HEK293T (cell line): ENCODE measurements at places on chromosomes 1 and 21.
A peak's percentile ranks its signal among the peaks of the same experiment; 100 is the strongest.

- no peak for DNase-seq
These were observed 240.1 kb downstream of the NPHP4 start for GRCh38 chr1:5751833-5752745.

- DNase-seq = no peak
These were observed 16.3 kb upstream of the HPCAL4 start for GRCh38 chr1:39707506-39707905.

DNA sequence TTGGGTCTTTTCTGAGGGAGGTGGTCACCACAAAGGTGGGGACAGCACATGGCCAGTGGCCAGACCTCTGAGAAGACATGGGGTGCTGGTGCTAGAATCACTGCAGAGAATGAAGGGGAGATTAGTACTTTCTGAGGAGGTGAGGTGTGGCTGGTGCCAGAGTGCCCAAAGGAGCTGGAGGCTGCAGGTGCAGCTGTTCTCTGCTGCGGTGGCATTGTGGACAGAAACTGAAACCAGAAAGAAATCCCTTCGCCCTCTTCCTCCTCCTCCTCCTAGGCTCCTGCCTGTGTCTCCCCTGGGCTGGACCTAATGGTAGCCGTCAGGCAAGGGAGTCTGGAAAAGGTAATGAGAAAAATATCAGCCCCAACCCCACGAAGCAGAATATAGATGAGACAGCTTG lies 261.7 kb downstream of the TM2D1 start:
- no peak for DNase-seq

- no peak for DNase-seq
These were observed 139.4 kb downstream of the DYRK1A start for GRCh38 chr21:37505963-37506362.

DNA sequence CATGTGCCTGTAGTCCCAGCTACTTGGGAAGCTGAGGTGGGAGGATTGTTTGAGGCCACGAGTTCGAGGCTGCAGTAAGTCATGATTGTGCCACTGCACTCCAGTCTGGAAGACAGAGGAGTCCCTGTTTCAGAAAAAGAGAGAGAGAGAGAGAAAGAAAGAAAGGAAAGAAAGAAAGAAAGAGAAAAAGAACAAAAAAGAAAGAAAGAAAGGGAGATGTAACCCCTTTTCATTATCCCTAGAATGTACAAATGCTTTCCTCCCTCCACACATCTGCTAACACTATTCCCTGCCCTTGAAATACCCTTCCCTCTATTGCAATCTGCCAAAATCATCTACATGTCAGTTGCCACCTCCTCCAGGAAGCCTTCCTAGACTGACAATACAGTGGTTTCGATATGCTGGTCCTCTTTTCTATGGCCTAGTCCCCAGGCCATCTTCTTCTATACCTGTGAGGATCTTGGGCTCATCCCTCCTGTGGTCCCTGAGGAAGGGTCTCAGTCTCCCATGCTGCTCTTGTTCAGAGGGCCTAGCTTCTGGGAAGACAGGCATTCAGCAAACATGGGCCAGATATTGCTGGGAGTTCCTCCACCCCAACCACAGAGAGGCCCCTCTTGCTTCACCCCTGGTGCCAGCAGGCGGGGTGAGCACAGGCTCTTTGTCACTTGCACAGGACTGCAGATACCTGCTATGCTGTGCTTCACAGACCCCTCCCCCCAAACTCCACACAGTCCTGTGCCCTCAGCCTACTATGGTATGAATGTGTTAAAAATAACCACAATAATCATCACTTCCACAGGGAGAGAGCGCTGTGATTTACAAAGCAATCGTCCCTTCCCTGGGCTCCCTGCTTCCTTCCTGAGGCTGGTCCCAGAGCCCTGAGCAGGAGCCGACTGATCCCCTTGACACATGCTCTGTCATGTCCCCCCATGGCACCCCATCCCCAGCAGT lies 14.1 kb downstream of the ADGRB2 start:
- DNase-seq = no peak

GRCh38 chr1:154878371-154879037 lies 8.4 kb upstream of the KCNN3 start:
- peak; percentile 87 for DNase-seq

GRCh38 chr21:32173121-32173724 lies 105.6 kb downstream of the MIS18A start:
- no peak for DNase-seq

GRCh38 chr1:193434319-193434718 lies 247.9 kb upstream of the B3GALT2 start:
- no peak for DNase-seq

DNA sequence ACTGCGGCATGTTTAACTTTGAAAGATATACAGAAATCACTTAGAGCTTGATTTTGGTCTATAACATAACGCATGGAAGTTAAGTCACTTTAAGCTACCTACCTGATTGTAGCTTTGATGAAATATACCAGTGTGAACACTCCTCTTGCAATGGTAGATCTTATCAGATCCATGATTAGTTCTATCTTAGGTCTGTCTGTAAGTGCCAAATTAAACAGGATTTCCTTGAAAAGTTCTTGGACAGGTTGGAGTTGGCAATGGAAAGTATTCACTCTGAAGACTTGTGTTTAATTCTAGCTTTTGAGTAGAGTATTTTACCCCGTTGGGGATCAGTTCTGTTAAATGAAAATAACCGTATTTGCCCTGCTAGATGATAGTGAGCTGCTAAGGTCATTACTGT lies 4.1 kb upstream of the ADGRL4 start:
- DNase-seq = no peak

- peak; percentile 75 for DNase-seq
These were observed 7.0 kb upstream of the KCNC4 start for GRCh38 chr1:110203021-110203661.

DNA sequence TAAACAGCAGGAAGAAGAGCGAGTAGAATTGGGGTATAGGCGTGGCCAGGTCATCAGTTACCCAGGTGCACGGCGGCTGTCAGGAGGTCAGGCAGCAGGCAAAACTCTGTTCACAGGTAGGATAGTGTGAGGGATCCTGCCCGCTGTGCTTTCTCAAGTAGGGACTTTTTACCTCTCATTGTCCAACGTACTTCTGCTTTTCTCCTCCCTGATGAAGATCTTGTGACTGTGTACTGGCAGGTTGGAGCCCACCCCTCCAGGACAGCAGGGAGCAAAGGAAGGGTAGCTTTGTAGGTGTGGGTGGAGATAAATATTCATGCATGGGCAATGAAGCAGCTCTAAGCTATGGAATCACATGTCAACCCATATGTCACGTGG lies 373.5 kb downstream of the KIF26B start:
- no peak for DNase-seq

DNA sequence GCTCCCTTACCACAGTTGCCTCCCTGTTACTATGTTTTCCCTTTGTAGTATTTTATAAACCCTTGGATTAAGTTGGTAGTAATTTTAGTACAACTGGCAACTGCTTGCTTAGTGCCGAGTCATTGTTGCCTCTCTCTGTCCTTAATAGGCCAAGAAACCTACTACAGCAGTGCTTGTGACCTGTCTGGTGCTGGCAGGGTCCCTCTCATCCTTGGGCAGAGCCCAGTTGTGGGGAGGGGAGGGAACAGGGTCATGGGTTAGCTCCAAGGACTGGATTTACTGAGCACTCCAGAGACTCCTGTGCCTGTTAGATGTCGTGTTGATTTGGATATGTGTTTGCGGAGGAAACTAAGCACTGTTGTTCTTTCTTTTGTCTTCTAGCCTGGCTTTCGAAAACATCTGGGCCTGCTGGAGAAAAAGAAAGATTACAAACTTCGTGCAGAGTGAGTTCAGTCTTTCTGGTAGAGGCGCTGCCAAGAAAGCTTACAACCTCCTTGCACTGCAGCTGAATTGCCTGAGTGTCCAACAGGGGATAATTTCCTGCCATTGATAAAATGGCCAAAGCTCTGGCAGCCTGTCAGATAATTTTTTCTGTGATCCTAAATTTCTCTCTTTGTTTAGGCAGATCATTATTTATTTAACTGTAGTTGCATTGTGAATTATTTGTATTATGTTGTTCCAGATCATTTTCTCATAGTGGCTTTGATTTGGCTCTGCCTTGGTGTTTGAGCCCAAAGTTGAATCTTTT lies 3.6 kb downstream of the UTP11 start:
- no peak for DNase-seq

GRCh38 chr1:36177589-36178431 lies 21.9 kb downstream of the MAP7D1 start:
- no peak for DNase-seq

DNA sequence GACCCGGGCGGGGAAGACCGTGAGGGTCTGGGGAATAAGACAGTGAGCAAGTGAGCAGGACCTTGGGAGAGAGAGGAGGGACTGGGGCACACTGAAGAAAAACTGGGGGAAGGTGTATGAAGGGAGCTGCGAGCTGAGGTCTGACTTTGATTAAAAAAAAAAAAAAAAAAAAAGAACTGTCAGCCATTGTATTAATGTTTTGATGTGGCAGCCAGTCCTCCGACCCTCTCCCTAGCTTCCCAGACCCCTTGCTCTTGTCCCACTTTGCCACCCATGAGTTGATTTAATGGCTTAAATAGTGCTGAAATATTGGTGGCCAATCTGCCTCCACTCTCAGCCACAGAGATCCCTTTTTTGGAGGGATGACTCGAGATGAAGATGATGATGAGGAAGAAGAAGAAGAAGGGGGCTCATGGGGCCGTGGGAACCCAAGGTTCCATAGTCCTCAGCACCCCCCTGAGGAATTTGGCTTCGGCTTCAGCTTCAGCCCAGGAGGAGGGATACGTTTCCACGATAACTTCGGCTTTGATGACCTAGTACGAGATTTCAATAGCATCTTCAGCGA lies 652 bp downstream of the HAX1 start:
- DNase-seq = no peak

DNA sequence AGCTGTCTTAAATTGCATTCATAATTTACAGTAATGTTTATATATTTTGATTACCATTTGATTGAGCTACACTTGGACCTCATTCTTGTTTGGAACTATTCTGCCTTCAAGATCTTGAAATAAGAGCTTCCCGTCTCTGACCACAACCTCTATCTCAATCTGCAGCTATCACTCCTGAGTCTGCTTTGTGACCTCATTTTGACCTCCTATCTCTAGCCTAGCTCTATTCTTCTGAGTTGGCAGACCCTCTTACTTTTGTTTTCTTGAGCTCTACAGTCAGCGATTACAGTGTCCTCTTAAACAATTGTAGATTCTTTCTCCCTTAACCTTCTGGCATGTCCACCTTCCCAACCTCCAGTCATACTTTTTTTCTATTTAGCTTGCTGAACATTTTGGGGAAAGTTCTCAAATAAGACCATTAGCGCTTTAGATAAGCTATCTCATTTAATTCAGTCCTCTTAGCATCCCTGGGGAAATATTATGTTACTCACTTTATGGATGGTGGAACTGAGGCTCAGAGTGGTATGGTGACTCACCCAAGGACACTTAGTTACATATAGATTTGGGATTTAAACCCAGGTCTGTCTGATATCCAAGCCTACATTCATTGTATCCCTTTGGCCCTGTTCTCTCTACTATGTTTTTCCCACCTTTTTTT lies 19.1 kb downstream of the RPAP2 start:
- DNase-seq = no peak

DNA sequence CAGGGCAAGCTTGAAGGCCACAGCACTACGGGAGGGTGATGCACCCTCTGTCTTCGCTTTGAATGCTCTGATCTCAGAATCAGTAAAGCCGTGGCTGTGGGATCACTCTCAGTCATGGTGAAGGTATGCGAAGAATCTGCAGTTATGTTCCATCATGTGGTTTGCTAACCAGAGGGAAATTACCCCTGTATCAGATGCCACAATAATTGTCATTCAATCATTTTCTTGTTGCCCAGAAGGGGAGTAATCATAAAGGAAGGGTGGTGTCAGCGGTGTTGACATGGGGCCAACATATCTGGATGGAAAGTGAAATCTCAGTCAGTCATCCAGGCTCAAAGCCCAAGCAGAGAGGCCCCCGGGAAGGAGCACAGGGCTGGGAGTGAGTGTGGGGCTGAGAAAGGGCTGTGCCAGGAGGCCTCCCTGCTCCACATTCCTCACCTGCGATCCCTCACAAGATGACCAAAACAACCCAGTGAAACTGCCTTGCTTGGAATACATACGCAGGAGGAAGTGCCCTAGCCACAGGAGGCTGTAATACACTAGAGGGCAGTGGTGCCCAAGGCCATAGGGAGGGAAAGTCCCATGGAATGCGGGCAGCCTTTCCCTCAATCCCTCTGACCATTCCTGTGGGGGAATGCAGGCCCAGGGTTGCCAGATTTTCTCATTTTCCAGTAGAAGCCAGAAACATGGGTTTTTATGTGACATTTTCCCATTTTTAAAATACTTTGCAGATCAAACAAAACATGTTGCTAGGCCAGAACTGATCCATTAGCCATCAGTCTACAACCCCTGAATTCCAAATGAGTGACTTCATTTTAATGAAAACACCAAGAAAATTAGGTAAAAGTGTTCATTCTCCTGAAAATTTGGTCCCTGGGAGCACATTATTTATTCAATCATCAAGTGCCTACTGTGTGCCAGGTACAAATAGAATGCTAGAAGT lies 95.7 kb upstream of the VANGL1 start:
- peak; percentile 68 for DNase-seq

- DNase-seq = no peak
These were observed 6.8 kb downstream of the TENT5C start for GRCh38 chr1:117612517-117613248.

- DNase-seq = no peak
These were observed 50.9 kb downstream of the EVA1C start for GRCh38 chr21:32463367-32463766.

DNA sequence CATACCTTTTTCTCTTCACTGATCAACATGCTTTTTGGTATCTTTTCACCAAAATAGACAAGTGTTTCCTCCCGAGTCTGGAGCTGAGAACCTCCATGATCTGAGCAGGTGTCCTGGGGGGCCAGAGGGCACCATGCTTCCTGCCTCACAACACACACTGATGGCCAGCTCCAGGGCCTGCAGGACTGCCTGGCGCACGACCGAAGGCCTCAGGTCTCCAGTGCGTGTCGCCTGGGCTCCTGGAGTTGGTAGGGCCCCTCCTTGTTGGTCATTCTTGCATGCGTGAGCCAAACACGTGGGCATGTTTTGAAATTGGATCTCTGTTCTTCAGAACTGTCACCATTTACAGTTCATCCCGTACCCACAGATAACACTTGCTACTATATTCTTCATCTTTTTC lies 64.4 kb downstream of the SLC37A1 start:
- no peak for DNase-seq

- no peak for DNase-seq
These were observed 8.0 kb upstream of the CLDN19 start for GRCh38 chr1:42748021-42748420.

DNA sequence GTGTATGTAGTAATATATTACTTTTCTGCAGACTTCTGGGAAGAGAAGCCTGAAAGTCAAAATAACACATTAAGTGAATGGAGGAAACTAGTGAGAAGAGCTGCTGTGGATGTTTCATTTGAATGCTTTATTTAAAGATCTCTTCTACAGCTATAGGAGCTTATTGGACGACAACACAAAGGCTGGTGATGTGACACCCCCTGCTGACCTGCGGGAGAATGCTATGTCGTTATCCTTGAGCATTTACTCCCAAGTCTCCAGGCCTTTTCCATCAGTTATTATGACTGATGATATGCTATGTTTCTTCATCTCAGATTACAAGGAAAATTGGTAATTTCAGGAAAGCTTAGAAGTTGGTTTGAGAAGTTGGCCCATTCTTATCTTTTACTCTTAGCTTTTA lies 22.3 kb upstream of the PLA2G4A start:
- DNase-seq = peak; percentile 61

GRCh38 chr1:39173119-39173994 lies 31.1 kb upstream of the MACF1 start:
- no peak for DNase-seq
